ENCODE measurements at places on chromosomes 2 and 18. TPM values are rescaled to one million over a fixed set of nuclear protein-coding genes. Genes with fewer than 3 reads are reported as not detected.

GRCh38 chr18:63965716-63966330, 4.1 kb upstream of the SERPINB8 start:
- DNase-seq: no peak

DNA sequence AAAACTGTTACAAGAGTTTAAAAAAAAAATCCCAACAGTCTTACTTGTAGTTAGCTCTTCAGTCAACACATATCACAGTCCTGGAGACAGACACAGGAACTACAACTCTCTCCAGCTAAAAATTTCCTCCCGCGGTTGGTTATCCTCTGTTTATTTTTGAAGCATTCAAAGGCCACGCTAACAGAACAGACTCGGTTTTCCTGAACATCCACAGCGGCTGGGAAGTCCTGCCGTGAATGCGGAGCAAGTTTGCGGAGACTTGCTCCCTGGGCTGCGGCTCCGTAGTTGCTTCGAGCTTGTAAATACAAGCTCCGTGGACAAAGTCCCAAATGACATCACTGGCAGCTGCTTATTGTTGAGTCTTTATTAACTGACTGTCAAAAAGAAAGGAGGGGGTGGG, at the start of gene NCKAP5:
Gene NCKAP5, minus strand, starts transcription at position 292 of the 400 bp plus-strand sequence. CDS start 50,937 bp downstream, outside the sequence.
- DNase-seq: no peak

Gene DCC
- not detected for total RNA-seq

GRCh38 chr2:67259556-67260342, 137.4 kb upstream of the ETAA1 start:
- DNase-seq: no peak

DNA sequence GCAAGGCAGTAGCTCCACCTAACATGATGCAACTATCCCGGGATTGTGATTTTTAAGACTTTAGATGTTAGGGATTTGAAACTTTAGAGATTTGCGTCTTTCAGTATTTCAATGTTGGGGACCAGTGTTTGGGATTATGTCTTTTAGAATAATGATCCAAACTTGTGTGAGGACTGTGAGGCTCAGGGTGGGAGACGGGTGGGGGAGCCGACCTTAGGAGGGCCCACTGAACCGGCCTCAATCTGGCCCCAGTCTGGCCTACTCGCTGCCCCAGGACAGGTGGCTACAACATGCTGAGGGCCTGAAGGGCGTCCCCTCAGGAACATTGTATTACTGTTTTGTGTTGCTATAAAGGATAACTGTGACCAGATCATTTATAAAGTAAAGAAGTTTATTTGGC, 10.7 kb downstream of the AMER3 start:
- no peak for DNase-seq

Gene ZAP70
- 198 TPM for total RNA-seq

Gene ARHGAP15
- total RNA-seq: 47.0 TPM

Data from activated naive CD8-positive, alpha-beta T cell treated with anti-CD3 and anti-CD28 coated beads for 36 hours (primary cell).